ENCODE measurements at places on chromosomes 1 and 21.

DNA sequence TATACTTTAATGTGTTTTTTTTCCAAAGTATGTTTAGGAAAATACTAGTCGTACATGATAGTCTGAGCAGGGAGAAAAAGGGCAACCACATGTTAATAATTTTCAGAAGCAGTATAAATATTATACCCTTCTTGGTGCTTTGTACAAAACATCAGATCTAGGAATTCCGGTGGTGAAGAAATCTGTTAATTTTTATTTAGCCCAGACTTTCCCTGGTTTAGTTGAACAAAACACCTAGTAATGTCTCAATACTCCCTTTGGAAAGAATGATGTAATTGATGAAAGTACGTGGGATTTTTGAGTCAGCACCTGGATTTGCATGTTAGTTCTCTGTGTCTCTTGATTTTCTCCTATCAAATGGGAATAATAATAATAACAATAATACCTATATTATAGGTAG is 38.4 kb upstream of the KCNK2 start:
- DNase-seq = no peak

DNA sequence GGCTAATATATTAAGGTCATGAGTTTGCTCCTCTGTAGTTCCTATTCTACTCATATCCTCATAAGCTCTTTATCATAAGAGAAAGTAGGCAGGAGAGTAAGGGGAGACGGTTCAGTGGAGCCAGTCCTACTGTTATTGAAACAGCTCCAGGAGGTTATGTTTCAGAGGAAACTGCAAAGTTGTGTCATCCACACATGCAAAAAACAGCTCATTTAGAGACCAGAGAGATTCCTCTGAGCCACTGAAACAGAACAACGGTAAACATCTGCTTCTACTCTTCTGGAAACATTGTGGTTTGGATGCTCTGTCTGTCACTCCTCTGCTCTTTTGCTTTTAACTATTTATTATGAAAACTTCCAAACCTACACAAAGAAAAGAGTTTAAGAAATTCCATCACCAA is 66.3 kb upstream of the PPP2R5A start:
- no peak for DNase-seq

DNA sequence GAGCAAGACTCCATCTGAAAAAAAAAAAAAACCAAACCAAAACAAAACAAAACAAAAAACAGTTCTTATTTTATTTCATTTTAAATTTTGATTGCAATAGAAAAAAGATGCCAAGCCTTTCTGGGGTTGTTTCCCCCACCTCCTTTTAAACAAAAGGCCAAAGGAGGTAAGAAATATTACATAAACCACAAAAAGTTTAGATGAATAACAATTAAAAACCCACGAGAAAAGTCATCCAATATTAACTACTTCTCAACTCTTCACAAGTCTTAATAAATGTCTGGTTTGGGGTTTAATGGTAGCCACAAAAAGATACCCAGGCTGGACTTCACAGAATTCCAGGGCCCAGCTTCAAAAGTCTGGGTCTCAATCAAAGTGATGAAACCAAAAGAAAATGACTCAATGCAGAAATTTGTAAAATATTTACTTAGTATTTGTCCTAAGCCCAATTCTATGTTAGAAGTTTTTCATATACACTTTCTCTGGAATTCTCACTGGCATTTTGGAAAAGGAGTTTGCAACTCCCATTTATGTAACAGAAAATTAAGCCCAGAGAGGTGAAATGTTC is 47.0 kb upstream of the SDC3 start:
- no peak for DNase-seq

DNA sequence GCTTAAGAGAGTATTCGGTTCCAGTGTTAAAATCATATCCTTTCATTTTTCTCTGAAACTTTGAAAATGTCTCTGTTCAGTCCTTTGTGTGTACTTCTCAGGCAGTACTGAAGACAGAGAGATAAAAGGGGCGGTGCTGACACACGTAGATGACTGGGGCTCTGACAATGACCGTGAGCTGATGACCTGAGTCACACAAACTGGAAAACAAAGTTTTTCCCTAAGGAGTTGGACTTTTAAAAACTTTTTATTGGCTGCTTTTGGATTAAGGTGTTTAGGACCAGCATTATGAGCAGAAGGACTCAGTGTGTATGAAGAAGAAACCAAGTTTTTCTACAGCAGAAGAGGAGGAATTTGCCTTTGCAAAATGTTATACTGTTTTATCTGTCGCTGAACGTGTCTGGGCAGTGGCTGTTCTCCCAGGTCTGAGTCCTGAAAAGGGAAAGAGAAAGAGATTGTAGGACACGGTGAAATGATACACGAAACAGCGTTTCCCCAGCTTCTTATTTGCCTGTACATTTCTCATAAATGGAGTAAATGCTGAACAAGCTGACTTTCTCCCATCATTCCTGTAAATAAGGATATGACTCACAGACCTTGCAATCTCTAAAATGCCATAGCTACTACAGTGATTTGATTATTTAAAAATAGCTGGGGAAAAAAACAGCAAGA is 51.5 kb downstream of the MAP3K7CL start:
- no peak for DNase-seq

DNA sequence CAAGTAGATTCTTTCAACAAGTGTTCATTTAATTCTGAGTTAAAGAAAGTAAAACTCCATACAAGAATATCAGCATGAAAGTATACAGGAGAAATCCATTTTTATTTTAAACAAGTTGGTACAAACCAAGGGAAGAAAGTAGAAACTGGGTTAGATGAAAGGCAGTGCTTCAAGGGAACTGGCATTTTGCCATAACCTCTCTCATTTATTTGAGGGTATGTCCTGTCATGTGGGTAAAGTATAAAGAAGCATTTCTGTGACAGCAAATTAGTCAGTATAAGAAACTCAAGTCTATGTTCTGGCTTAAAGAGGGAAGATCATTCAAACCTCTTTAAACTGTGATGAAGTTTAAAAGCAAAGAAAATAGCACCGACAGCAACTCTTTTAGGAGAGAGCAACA is 32.0 kb downstream of the OLFM3 start:
- no peak for DNase-seq

DNA sequence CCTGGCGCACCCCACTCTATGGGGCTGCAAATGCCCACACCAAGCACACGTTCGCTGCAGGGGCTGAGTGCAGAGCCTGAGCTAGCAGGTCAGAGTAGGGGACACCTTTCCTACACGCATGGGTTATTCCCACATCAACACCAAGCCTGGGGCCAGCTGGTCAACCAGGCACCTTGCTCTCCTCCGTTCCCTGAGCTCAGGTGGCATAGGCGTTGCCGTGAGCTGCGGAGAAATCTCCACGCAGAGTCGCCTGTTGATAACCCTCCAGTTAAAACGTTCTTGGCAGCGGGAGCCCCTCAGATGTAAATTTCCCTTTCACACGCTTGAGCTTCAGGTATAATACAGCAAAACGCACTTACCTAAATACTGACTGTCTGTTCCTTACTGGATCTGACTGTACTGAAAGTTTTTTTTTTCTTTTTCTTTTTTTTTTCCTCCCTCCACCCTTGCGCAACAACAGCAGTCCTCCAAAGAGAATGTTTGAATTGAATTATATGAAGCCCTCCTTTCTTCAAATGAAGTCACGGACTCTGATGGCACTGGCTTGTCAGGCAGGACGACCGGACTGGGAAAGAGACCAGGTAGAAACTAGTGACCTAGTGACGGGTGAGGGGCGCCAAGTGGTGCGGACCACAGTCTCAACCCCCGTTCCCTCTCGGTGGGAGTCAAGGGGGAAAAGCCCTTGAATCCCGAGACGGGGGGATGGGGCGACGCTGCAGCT is 2.1 kb downstream of the BRINP3 start:
- no peak for DNase-seq

- no peak for DNase-seq
Observed at GRCh38 chr21:26495283-26495849, 77.7 kb downstream of the CYYR1 start.
